Neuronal stem cell (in vitro differentiated cells): ENCODE measurements at places on chromosomes 5 and 9.
A peak's percentile ranks its signal among the peaks of the same experiment; 100 is the strongest.

GRCh38 chr9:105679257-105680022 is 14.9 kb upstream of the TMEM38B start:
- DNase-seq: no peak

DNA sequence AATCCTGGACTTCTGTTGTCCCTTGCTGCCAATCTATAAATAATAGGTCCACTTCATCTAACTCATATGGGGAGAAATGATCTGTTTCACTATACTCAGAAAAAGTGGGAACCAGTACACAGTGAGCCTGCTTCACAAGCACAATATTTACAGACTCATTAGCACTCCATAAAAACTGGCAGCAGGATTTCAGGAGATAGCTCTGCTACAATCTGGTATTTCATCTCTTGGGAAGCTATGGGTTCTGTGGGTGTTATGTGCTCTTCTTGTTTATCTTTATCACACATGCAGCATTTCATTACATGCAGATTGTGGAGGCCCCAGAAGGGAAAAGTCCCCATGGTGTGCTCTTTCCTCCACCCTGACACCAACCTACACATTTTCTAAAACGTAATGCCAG is 33.2 kb downstream of the UGT3A2 start:
- DNase-seq: no peak

DNA sequence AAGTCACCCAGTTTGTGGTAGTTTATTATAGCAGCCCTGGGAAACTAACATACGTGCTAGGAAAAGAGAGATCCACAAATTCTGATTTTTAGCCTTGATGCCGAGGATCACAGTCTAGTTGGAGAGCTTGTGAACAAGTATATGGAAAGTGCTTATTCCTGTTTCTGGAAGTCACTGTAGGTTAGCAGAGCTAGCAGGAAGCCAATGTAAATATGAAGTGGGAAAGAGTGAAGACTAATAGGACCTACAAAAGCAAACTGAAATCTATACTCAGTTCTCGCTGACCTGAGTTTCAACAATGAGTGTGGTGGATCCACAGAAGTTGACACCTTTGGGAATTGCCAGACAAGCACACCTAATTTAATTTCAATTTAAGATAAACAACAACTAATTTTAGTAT is 254.9 kb downstream of the PLK2 start:
- DNase-seq: no peak

DNA sequence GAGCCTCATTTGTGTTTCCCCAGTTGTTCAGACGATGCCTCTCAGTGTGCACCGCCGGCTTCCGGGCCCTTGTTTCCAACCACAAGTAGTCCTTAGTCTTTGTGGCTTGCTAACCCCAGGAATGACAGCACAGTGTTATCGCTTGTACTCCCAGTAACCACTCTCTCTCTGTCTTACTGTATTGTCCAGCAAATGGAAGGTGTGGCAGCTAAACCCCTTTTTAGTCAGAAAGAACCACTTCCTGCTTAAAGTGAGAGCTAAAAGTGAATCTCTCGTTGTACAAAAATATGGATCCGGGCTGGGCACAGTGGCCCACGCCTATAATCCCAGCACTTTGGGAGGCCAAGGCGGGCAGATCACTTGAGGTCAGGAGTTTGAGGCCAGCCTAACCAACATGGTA is 61.3 kb downstream of the ENC1 start:
- no peak for DNase-seq

DNA sequence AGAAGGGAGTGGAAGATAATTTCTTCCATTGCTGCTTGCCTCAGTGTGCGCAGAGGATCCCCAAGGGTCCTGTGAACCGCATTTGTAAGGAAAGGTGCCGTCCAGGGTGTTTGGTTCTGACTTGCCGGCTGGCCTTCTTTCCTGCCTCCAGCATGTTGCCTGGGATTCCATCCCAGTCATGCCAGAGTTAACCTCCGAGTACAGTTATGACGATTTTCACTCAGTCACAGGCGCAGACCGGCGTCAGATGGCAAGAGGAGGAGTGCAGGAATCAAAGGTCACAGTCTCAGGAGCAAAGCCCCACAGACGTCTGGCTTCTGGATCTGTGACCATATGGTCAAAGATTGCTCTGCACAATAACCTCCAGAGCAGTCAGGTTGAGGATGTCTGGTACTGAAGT is 5.9 kb upstream of the GADD45G start:
- no peak for DNase-seq

- no peak for DNase-seq
Observed at GRCh38 chr5:135456238-135457099, 4.3 kb upstream of the TIFAB start.

DNA sequence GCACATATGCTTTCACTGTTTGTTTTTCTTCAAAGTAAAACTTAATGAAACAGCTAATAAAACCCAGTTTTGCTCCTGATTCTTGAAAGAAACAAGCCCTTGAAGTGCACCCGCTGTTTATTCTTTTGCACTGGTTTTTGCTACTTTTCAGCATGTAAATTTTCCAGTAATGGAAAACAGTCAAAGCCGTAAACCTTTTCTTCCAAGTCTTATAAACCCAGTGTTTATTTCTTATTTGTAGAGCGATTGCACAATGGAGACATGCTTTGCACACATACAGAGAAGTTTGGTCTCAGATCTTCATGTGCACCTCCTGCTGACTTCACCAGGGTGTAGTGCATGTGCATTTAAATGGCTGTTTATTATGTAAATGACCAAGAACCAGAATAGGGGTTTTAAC is 51.8 kb downstream of the ATG10 start:
- no peak for DNase-seq

DNA sequence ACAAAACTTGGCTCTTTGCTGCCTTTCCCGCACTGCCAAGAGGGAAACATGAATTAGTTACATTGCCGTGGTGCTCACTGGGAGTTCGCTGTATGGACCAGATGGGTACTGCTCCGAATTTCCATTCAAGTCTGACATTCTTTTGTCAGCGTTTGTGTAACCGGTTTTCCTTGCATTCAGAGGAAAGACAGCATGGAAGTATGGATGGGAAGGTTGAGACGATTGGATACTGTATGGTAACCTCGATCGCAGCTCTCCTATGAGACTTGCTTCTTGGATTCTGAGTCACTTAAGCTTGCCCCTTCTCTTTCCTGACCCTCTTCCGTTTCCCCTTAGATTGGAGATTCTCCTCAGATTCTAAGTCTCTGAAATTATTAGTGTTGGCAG is 625 bp upstream of the UBLCP1 start:
- no peak for DNase-seq

GRCh38 chr5:118956727-118957126 is 31.6 kb downstream of the DTWD2 start:
- DNase-seq: no peak

DNA sequence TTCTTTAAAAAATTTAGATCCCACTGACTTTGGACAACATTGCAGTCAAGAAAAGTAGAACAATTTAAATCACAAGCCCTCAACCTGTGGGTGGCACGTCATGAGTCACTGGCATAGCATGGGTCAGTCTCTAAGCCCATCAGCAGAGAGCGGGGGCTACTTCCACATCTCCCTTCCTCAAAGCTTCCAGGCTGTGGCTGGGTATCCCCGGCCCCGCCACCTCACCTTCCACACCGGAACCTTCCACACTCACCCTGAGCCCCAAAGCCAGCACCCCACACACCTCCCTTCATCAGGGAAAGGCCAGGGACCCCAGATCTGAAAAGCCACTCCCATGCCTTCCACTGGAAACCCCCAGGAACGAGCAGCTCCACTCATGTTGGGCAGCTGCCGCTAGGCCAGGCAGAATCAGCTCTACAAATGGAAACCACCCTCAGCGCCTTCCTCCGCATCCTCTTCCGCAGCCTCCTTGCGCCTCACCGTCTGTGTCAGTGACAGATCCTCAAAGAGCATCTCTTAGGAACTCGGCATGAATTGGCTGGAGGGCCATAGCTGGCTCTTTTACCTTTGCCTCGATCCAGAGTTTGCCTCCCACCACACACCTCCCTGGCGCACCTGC is 156.5 kb downstream of the ERCC6L2 start:
- DNase-seq: no peak

GRCh38 chr9:26682041-26682440 is 210.6 kb downstream of the CAAP1 start:
- DNase-seq: no peak

DNA sequence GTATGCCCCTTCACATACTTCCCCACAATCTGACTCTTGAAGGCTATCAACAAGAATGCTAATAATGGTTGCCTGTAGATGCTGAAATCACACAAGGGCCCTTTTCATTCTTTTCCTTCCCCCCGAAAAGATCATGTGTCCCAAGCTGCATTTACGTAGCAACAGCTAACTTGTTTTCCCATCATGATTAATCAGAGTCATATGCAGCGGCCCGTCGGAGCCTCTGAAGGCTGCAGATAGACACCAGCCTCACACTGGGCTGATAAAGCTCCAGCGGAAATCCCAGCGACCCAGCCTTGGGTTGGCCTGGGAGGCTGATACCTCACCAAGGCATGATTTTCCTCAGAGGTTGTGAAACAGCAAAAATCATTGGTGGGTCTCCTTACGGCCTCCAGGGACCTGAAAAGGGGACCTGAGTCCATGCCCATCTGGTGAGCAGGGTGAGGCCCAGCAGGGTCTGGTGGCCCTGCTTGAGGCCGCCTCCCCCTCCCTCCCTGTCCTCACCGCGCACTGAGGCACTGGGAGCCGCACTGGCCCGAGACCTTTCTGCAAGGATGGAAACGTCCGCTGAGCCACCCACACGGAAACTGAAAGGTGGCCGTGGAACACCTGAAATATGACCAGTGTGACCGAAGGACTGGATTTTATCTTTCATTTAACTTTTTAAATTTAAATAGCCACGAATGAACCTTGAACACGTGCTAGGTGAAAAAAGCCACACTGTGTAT is 114.2 kb upstream of the PHYKPL start:
- no peak for DNase-seq

- no peak for DNase-seq
Observed at GRCh38 chr9:123514766-123515165, 158.8 kb downstream of the CRB2 start.

- DNase-seq: peak; percentile 59
Observed at GRCh38 chr5:58462623-58463230, 2.8 kb upstream of the PLK2 start.

DNA sequence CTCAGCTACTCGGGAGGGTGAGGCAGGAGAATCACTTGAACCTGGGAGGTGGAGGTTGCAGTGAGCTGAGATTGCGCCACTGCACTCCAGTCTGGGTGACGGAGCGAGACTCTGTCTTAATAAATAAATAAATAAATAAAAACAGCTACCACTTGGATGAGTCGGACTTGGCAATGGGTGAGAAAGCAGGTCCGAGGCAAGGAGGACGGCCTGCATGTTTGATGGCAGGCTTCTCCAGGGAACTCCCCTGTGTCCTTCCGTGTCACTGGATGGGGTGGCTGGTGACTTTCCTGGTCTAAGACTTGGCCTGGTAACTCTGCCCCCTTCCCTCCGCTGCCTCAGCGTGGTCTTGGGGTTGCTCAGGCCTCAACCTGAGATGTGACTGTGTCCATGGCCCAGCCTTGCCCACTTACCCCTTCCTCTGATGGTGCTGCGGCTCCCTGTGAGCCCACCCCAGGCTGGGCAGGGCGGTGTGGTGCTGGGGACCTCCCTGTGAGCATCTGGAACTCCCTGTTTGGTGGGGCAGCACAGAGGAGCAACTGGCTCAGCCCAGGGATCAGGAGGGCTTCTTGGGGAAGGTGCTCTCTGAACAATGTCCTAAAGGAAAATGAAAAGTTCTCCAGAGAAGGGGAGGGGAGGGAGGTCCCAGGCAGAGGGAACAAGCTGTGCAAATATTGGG is 62.5 kb upstream of the PSD2 start:
- no peak for DNase-seq

DNA sequence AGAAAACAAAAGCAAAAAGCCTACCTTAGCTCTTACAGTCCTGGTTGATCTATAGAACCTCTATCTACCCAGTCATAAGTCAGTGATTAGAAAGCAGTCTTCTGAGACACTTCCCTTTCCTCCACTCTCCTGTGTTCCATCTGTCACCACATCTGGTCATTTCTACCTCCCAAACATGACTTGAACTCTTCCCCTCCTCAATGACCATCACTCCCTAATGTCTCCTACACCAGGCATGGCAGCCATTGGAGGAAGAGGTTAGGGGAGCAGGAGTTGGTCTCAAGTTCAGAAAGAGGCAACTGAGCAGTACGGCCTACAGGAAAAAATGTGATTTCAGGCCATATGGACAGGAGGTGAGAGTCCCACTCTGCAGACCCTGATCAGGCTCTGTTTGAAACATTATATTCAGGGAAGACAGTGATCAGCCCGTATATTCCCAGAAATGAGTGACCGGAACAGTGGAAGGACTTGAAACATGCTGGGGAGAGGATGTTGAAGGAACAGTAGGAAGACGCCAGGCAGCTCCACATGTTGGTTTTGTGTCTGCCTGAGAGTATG is 12.0 kb downstream of the ABLIM3 start:
- no peak for DNase-seq

GRCh38 chr5:154446195-154447088 is 645 bp downstream of the SAP30L start:
- DNase-seq: peak; percentile 57

DNA sequence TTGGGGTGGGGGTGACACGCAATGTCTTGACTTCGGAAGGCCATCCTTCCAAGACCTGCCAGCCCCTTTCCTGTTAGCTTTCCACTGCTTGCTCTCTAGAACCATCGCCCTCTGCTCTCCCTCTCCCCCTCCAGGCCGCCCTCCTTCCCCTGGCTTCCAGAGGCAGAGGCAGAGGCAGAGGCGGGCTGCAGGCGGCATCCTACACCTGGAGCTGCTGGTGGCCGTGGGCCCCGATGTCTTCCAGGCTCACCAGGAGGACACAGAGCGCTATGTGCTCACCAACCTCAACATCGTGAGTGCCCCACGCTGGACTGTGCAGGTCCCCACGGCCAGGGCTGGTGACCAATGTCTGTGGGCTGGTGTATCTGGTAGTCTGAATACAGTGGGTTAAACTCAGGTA is 2.0 kb downstream of the ADAMTS13 start:
- DNase-seq: no peak

GRCh38 chr5:23332650-23333251 is 174.7 kb upstream of the PRDM9 start:
- DNase-seq: no peak

DNA sequence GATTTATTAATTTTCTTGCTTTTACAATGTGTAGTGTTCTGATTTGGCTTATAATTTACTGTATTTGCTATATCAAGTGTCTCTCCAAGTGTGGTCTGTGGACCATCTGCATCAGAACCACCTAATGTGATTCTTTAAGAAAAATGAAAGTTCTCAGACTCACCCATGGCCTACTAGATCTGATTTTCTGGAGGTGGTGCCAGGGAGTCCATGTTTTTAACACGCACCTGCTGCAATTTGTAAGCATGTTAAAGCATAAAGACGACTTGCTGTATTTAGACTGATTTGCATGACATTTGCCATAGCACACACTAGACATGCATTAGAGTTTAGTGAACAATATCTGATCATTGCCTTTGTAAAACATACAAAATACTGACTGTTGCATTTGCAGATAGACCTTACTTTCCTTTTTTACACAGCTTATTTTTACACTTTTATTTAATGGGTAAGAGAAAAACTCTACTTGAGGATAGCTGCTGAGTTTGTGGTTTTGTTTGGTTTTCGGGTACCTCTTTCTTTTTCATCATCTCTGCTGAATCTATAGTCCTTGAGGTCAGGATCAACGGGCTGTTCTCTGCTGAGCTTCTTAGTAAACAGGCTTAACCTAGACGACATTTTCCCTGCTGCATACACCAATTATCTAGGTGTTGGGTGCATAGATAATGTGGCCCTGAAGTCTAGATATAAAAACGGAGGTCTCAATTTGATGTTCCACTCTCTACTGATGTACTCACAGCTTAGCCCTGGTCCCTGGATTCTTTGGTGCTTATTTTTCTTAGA is 138.0 kb upstream of the ZNF366 start:
- DNase-seq: no peak
